Right ventricle myocardium superior (tissue), 1 donor: ENCODE measurements at places on chromosomes 13 and 19.

GRCh38 chr13:76971215-76971614 lies 20.7 kb upstream of the CLN5 start:
- no peak for DNase-seq

GRCh38 chr19:31304831-31305312 lies 44.4 kb downstream of the TSHZ3 start:
- DNase-seq: no peak

GRCh38 chr13:45434556-45435371 lies 16.6 kb upstream of the SLC25A30 start:
- DNase-seq: no peak

GRCh38 chr13:91596842-91597241 lies 198.4 kb downstream of the GPC5 start:
- no peak for DNase-seq

DNA sequence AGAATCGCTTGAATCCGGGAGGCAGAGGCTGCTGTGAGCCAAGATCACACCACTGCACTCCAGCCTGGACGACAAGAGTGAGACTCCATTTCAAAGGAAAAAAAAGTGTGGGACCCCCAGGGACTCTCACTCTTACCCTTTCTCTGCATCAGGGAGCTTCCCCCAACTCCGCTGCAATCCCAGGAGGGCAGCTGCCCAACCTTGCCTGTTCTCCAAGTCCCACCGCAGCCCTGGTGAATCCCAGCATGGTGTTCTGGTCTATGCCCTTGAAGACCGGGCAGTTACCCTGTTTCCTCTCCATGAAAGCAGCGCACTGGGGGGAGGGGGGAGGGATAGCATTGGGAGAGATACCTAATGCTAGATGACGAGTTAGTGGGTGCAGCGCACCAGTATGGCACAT lies 35.7 kb upstream of the DPRX start:
- no peak for DNase-seq

- no peak for DNase-seq
These were observed 501 bp downstream of the APLP1 start for GRCh38 chr19:35868823-35869326.
